Astrocyte of the cerebellum (primary cell): ENCODE measurements at places on chromosomes 16 and 17.

- DNase-seq = no peak
Measured at GRCh38 chr16:77406680-77407079, 28.2 kb downstream of the ADAMTS18 start.

DNA sequence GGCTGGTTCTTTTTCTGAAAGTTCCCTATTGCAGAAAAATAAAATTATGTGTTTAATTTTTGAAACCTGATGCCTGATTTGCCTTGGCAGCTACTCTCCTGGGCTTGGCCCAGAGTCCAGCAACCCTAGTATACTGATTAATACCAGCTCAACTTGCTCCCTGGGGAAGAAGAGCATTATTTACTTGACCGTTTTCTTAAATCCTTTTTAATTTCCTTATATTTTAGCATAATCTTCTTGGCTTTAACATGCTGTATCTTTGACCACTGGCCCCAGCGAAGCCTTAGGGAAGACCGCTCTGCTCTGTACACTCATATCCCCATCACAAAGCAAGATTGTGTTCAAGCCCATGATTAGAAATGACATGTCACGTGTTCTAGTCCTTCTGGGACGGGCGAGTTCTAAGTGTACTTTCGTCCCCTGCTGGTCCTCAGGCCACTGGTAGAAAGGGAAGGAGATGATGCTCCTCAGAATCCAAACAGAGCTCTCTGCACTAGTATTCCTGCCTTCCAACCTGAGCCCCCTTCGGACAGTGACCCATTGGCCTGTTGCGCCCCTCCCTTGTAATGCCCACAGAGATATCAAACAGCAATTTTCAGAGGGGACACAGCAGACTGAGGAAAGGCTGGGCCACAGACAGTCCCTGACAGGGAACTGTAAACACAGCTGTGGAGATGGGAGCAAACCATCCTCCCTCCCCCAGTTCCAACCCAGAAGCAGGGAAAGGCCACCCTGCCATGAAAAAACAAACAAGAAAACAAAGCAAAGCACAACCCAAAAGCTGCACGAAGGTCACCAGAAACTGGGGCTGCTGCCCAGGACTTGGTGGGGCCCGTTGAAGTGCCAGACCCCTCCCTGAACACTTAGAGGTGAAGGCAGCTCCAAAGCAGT, 4.3 kb upstream of the EZH1 start:
- no peak for DNase-seq

GRCh38 chr16:68126395-68126794, 41.2 kb downstream of the NFATC3 start:
- no peak for DNase-seq

- DNase-seq = no peak
Measured at GRCh38 chr17:66000216-66000615, 191.7 kb downstream of the CEP112 start.

GRCh38 chr17:77456271-77456950, 315.6 kb downstream of the SEC14L1 start:
- DNase-seq = no peak

DNA sequence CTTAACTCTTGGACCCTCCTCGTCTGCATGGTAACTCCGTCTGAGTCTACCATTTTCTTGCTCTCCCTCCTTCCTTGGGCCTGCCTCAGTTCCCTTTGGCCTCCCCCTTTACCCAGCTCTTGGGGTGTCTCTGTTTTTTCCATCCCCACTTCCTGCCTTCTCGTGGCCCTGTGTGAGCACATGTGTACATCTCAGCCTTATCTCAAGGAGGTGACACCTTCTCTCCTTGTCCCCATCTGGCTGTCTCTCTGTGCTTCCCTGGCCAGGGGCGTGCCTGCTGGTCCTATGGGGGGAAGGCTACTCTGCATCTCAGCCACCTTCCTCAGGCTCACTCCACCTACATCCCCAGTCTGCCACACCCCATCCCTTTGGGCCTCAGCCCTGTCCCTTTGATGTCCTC, 6.6 kb downstream of the CTF1 start:
- no peak for DNase-seq

GRCh38 chr17:5772720-5773119, 188.4 kb upstream of the NLRP1 start:
- no peak for DNase-seq

DNA sequence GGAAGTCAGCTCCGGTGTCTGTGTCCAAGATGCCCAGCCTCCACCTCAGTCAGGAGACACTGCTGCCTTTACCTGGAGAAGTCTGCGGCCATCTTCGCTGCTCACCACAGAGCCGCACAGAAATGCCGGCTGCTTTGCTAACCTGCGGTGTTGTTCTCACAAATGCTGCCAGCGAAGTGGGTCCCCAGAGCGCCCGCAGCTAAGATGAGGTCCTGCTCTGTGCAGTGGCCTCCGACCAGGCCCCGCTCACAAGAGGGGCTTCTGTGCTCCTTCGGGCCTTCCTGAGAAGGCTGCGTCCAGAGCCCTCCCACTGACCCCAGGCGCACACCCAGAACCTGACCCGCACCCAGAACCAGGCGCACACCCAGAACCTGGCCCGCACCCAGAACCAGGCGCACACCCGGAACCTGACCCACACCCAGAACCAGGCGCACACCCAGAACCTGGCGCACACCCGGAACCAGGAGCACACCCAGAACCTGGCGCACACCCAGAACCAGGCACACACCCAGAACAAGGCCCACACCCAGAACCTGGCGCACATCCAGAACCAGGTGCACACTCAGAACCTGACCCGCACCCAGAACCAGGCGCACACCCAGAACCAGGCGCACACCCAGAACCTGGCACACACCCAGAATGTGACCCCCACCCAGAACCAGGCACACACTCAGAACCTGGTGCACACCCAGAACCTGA, 51.5 kb upstream of the FASN start:
- no peak for DNase-seq

DNA sequence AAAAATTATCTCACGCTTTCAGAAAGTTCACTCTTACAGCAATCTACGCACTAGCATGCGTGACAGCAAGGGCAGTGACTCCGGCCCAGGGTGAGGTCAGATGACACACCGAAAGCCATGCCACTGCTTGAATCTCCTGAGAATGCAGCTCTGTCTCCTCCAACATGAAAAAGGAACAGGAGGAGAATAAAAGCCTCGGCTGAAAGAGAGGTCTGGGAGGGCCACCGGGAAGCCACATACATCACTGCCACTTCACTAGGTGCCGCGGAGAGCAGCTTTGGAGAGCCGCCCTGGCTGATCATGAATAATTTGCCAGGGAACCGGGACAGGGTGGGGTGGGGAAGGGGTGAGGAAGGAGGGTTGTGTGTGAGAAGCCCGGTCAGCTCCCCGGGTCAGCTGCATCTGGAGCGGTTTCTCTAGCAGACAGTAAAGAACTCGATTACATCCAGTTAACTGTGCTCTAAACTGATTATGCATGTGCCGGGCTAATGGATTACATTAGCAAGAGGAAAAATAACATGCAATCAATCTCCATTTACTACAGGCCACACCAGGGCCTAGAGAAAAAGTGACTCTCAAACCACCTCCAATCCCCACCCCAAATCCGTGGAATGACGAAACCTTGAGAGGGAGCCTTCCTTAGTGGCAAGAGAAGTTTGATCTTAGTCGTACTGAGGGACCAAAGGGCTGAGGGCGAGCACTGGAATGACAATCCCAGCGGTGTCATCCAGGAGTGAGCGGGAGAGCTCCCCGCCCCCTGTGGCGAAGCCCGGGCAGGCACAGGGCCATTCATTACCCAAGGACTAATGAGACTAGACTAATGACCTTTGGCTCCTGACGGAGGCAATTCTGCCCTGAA, 100.3 kb downstream of the ZFHX3 start:
- no peak for DNase-seq

DNA sequence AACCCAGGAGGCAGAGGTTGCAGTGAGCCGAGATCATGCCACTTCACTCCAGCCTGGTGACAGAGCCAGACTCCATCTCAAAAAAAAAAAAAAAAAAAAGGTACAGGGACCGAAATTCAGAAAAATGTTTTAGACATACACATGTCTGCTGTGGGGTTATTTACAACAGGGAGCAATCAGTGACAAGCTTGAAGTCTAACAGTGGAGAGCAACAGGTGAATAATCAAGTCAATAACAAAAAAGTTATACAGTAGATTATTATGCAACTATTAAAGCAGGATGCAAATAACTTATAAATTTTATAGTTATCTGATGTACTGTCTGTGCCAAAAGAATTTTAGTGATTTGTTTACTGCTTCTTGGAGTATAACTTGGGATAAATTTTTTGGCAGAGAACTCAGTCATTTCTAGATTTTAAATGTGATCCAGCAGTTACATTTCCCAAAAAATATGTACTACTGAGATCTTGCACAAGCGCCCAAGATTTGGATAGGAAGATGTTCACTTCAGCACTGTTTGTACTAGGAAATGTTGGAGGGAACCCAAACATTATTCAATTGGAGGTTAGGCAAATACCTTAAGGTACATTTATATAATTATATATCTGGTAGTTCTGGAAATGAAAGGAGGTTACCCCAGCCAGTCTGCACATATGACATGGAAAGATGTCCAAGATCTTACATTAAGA, 34.1 kb downstream of the EEF2K start:
- DNase-seq = no peak

DNA sequence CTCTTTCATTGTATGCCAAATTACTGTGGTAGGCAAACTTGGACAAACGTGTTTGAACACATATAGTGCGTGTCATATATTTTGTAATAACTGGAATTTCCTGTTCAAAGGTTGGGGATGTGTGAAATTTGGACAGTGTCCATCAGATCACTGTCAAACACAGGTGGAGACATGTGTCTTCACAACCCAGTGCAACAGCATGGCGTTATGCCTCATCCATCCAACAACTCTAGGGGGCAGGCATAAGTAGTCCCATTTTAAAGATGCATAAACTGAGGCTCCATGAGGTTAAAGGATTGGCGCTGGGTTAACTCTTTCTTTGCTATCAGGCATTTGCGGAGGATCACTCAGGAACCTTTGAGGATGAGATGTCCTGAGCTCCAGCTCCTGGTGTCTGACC, 103.7 kb downstream of the RBFOX1 start:
- no peak for DNase-seq

- no peak for DNase-seq
Measured at GRCh38 chr17:15447928-15448579, 19.4 kb downstream of the CDRT4 start.

DNA sequence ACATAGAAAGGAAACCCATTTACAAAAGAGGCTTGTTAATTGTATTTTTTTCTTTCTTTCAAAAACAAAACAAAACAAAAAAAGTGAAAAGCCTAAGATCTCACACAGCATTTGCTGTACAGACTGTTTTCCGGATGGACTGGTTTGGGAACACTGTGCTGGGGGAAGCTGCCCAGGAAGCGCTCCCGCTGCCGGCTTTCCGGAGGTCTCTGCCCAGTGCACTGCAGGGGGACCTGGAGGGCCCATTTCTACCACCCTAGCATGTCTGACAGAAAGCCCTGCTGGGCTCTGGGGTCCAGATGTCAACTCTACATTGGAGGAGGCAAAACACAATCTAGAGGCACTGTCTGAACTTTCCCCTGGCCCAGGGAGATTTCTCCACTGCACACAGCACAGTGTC, 26.3 kb upstream of the CLEC18B start:
- DNase-seq = no peak

DNA sequence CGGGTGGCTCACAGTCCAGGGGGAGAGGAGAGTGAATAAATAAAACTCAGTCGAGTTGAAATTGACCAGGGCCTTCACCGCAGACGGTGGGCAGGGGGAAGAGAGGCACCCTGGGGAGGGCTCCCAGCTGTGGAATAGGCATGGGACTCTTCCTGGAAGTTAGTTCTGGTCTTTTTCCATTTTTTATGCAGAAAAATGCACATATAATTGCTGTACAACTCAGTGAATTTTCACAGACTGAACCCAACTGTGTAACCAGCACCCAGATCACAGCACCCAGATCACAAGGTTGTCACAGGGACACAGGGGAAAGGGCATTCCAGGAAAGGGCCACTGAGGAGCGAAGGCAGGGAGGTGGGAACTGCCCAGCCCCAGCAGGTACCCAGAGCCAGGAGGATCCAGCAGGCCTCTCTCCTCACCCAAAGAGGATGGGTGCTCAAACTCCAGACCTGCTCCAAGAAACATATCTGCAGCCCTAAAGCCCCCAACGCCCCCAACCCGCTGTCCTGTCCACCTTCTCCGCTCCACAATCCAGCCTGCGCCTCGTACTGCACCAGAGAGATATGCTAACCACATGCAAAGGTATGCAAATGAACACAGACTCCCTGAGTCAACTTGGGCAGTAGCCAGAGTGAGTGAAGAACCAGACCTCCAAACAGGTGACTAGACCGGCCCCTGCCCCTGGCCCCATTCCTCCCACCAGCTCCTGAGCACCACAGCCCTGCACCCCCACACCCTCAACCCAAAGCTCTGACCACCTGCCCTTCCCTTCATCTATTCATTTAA, 29.1 kb upstream of the EIF1 start:
- DNase-seq = no peak

GRCh38 chr17:56319531-56319930, 166.3 kb downstream of the ANKFN1 start:
- peak; percentile 51 for DNase-seq

DNA sequence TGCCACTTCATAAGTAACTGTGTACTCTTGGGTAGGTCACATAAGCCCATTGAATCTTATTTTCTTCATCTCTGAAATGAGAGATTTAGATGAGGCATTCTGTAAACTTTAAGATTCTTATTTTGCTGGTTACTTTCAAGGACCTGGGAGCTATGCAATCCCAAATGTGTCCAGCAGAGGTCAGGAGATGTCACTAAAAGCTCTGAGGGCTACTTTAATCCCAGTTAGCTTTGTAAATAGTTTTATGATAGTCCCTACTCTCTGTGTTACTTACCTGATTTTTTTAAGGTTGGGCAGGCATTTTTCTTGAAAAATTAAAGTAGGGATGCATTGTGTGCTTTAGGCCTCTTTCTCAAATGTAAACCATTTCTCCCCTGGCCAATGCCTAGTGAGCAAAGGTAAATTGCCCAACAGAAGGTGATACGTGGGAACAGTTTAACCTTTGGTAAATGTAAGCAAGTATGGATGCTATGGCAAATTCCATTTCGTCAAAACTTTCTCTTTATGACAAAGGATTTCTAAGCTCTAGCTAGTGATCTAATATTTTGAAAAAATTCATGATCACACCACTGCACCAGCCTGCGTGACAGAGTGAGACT, 57.1 kb upstream of the WSB1 start:
- peak; percentile 70 for DNase-seq

GRCh38 chr16:27233731-27234130, 30.4 kb downstream of the KDM8 start:
- DNase-seq = no peak

GRCh38 chr16:49274591-49274990, 7.0 kb downstream of the CBLN1 start:
- DNase-seq = no peak

DNA sequence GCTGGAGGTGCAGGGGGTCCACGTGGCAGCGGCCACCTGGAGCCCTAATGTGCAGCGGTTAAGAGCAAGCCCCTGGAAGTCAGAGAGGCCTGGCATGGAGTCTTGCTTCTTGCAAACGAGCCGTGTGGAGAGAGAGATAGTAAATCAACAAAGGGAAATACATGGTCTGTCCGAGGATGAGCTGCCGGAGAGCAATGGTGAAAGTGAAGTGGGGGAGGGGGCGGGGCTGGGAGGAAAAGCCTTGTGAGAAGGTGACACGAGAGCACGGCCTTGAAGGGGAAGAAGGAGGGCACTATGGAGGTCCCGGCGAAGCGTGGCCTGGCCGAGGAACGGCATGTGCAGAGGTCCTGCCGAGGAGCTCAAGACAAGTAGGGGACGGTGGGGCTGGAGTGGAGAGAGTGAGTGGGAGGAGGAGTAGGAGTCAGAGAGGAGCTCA, 6.0 kb upstream of the SERPINF1 start:
- DNase-seq = no peak
